AG20443 (cell line): ENCODE measurements at places on chromosomes 7 and 10.
A peak's percentile ranks its signal among the peaks of the same experiment; 100 is the strongest.

GRCh38 chr7:114623146-114623545 lies 208.5 kb downstream of the FOXP2 start:
- no peak for DNase-seq

GRCh38 chr10:89683883-89684282 lies 17.5 kb upstream of the KIF20B start:
- DNase-seq = no peak

- peak; percentile 5 for DNase-seq
These were observed 33.9 kb upstream of the ZNF273 start for GRCh38 chr7:64869121-64869725.

- no peak for DNase-seq
These were observed 4.0 kb upstream of the UNCX start for GRCh38 chr7:1228545-1229201.

GRCh38 chr7:79786187-79786586 lies 332.7 kb upstream of the MAGI2 start:
- DNase-seq = peak; percentile 13
